Esophagus squamous epithelium (tissue), 5 donors: ENCODE measurements at places on chromosomes 7 and 10. TPM values are rescaled to one million over a fixed set of nuclear protein-coding genes. Genes with fewer than 3 reads are reported as not detected.

The CASP7 gene
- 16.2 TPM for total RNA-seq

DNA sequence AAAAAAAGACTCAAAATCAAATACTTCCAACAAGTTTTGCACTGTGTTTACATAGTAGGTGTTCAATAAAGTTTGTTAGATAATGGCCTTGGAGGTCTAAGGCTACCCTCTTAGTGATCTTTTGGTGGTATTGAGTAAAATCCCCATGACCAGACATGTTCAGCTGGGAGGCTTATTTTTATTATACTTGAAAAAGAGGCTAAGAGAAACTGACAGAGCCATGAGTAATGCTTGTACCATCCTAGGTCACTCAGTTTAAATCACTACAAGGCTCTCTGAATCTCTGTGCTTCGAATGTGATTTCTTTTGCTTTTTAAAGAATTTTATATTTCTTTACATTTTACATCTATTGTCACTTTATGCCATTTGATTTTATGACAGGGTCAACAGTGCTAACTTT, 90.5 kb downstream of the TWIST1 start:
- DNase-seq = no peak

The CLCN1 gene
- not detected for total RNA-seq

- no peak for DNase-seq
These were observed 18.4 kb downstream of the PTPRN2 start for GRCh38 chr7:158568974-158569857.

DNA sequence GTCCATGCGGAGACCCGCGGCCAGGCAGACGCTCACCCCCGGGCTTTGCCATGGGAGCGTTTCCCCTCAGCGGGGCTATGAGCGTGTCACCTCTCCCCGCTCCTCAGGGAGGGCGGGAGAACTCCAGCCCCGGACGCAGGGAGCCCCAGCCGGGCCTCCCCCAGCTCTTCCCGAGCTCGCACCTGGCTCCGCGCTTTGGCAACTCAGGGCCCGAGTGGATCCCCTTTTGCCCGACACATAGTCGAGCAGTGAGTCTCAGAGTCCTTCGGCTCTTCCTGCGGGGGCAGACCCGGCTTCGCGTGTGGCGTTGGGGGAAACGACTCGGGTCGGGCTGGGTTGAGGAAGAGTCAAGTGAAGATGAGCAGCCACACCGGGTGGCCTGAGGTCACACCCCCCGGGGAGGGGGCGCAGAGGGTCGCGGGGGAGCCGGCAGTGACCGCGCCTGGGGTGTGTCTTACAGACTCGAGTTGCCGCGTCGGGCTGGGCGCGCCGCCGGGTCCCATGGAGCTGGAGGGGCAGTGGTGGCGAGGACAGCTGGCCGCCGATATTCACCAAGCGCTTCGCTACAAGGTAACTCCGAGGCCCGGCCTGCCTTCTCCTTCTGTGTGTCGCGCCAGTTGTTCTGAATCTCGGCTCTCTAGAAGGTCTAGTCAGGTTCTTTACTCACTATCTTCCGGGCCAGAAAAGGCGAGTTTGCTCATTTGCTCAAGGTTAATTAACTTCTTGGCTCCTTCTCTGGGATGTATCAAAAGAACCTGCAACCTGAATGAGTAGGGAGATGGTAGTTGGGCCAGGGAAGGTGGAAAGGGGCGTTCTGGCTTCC, 721 bp downstream of the CCNJ start:
- no peak for DNase-seq

The VAX1 gene
- 0.13 TPM for total RNA-seq

The CTAGE8 gene
- total RNA-seq = 0.23 TPM

- no peak for DNase-seq
These were observed 410.8 kb downstream of the MDFIC start for GRCh38 chr7:115332691-115333090.

GRCh38 chr7:17422966-17423365, 124.5 kb downstream of the AHR start:
- DNase-seq = no peak

GRCh38 chr7:132276976-132277725, 299.1 kb downstream of the PLXNA4 start:
- no peak for DNase-seq

The PRLHR gene
- total RNA-seq = not detected

GRCh38 chr7:50783801-50784507, 1.3 kb upstream of the GRB10 start:
- no peak for DNase-seq

- no peak for DNase-seq
These were observed 6.5 kb upstream of the PGAM2 start for GRCh38 chr7:44071726-44072363.

The LLCFC1 gene
- total RNA-seq = not detected

The MALRD1 gene
- 0.38 TPM for total RNA-seq

- no peak for DNase-seq
These were observed 91.2 kb downstream of the ZNF22 start for GRCh38 chr10:45091968-45092367.

- no peak for DNase-seq
These were observed 39.5 kb downstream of the C7orf33 start for GRCh38 chr7:148630078-148630477.

DNA sequence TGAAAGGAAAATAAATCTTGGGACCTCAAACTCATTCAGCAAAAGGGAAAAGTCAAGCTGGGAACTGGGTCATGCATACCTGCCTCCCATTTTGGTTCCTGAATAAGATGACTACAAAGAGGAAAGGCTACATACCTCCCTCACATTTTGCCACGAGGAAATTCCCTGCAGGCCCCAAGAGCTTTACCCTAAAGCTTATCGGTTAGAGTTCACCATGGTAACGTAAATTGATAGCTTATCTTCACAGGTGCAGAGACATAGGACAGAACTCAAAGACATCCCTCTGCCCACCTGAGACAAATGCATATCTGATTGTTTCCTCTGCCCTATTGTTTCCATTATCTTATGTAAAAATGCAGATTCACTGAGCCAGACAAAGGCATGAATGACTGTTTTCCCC, 31.5 kb upstream of the GRB10 start:
- DNase-seq = no peak

GRCh38 chr10:49367600-49367999, 28.3 kb downstream of the DRGX start:
- no peak for DNase-seq

GRCh38 chr7:30178748-30179436, 44.1 kb downstream of the MTURN start:
- no peak for DNase-seq

DNA sequence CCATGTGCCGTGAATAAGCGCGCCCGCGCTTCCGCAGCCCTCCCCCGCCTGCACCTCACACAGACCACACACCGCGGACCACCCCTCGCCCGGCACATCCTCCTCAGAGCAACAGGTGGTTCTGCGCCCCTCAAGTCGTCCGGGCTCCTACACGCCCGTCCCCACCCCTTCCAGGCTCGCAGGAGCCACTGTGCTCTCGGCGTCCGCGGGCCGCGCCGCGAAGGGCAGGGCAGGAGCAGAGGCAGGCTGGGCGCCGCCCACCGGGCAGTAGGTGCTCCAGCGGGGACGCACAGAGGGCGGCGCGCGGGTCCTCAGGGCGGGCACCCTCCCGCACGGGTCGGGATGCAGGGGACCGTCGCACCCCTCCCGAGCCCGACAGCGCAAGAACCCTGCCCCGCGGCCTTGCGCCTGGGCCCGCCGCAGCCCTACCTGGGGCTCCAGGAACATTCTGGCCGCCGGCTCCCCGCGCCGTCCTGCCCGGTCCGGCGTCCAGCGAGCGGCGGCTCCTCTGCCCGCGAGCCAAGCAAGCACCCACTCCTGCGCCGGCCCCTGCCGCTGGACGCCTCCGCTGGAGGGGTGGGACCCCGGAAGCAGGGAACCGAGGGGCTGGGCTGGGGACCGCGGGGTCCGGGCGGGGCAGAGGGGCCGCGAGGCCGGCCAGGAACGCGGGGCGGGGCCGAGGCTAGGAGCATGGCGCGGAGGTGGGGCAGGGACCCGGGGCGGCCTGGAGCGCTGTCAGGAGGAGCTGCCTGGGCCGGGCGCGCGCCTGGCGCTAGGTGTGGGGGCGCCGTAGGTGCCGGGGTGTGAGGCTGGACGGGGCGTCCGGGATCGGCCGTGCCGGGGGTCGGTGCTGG, 37.4 kb downstream of the RASGEF1A start:
- no peak for DNase-seq

GRCh38 chr10:61076572-61077114, 132.7 kb upstream of the RHOBTB1 start:
- no peak for DNase-seq

DNA sequence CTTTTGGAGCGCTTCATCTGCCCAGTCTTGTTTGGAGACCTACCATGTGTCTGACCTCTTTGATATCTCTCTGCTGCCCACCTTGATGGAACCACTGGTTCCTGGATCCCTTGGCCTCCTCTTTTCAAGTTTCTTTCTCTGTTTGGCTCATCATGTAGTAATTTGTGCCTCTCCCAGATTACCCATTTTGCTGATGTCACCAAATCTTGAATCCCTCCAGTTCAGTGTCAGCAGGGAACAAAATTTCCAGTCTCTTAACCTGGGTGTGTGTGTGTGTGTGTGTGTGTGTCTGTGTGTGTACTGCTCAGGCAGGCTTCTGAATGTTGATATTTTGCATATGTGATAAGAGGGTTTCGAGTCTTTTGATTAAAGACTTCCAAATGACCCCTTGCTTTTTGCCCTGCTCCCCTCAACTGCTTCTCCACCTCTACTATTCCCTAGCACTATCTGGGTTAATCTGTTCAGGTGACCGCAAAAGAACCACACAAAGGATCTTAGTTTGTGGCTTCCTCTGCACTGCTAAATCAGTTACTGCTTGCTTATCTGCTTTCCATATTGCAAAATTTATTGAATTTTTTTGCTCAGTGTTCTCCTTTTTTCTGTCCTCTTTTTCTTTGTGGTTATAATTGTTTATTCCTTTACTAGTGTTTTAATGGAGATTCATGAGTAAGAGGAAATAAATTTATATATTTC, 25.7 kb downstream of the MYO3A start:
- no peak for DNase-seq

DNA sequence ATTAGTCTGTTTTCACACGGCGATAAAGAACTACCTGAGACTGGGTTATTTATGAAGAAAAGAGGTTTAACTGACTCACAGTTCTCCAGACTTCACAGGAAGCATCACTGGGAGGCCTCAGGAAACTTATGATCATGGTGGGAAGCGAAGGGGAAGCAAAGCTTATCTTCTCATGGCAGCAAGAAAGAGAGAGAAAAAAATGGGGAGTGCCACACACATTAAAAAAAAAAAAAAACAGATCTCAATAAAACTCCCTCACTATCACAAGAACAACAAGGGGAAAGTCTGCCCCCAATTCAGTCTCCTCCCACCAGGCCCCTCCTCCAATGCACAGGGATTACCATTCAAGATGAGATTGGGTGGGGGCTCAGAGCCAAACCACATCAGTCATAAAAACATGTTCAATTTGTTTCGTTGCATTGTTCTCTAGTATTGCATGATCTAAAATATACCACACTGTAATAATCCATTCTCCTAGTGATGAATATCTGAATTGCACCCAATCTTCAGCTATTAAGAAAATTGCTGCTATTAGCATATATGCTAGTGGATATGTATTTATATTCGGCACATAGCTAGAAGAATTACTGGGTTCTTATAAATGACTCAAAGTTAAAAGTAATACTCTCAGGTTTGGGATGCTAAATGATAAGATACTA, 328.9 kb upstream of the KCND2 start:
- no peak for DNase-seq

The SLC18A2 gene
- total RNA-seq = 0.13 TPM
